ENCODE measurements at places on chromosomes 2 and 18.

- DNase-seq, result no peak
Observed at GRCh38 chr2:110883406-110883805, 151.0 kb downstream of the ACOXL start.

GRCh38 chr18:41577529-41577928 is 377.5 kb upstream of the PIK3C3 start:
- DNase-seq, result no peak

- no peak for DNase-seq
Observed at GRCh38 chr2:177324797-177325196, 60.3 kb upstream of the NFE2L2 start.

DNA sequence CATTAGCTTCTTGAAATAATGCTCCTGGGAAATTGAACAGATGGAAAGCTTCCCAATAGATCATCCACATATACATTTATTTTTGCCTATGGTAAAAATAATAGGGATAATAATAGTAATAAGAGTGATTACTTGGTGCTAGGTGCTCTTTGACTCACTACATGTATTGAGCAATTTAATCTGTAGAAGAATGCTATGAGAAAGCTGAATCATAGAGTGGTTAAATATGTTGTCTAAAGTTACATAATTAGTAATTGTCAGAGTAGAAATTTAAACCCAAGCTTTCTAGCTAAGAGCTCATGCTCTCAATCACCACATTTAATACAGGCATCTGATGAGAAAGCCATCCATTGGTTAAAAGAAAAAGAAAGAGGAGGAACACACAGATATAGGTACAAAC is 590.5 kb upstream of the SLC8A1 start:
- no peak for DNase-seq

DNA sequence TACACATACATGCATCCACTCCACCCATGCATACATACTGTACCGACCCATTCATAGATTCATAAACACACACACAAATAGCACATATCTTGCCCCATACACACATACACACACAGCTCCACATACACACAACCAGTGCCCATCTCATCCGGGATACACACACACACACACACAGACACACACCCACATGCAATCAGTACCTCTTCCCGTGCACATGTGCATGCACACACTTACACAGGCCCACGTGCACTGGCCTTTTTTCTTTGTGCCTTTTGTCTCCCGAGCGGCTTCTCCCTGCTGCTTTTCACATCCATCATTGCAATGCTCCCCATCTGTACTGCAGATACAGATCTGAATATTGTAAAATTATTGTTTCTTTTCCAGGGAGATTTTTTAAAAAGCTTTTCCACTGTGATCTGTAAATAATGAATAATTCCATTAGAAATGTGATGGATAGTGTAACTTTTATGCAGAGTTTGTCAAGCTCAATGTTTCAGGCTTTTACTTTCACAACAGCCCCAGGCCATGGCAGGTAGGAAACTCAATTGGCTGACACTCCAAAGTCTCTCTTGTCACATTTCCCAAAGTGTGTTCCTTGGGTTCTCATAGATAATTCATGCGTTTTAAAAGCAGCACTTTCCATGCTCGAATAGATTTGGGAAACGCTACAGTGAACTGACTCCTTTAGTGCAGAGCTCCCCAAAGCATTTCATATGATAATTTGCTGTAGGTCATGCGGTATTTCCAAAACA is 393.5 kb downstream of the CTNNA2 start:
- DNase-seq, result no peak

DNA sequence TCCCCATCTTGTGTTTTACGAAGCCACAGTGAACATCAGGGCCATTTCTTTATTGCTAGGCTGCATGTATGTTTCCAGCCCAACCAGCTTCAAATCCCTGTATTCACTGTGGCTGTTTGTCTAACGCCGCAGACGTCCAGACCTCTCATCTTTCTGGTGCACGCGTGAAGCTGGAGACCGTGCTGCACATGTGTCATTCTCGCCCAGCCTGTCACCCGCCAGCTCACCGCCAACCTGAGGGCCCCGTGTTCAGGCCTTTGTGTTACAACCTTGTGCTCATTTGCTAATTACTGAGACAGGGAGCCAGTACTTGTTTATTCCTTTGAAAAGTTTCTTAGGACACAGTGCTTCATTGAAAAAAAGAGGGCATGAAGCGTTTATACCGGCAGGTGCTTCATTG is 21.4 kb downstream of the SALL3 start:
- no peak for DNase-seq

DNA sequence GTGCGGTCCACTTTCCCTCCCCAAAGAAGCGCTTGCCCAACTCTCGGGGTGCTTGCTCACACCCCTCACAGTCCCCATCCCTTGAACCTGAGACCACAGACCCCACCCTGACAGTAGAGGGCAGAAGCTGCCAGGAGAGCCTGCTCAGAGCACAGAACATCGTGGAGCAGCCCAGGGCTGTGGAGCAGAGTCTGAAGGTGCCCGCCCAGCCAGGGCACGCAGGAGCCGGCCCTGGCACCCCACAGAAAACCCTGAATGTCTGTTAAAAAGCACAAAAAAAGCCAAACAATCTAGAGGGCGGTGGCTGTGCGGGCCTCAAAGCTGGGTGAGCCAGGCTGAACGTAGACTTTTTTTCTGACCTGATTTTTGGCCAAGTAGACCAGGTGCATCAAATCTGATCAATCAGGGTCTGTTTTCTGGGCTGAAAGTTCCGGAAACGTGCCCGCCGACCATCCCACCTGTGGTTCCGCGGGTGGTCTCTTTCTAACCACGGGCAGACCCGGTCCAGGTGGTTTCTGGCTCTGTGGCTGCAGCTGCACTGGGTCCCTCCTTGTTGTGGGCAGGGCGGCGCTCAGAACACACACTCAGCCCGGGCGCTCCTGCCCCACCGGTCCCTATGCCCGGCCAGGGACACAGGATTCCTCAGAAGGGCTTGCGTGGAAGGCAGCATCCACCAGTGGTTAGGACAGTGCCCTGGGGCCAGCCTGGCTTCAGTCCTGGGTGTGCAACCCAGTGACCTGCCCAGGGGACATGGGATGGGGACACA is 66.3 kb downstream of the SLC66A2 start:
- no peak for DNase-seq

GRCh38 chr2:64939332-64939917 is 49.8 kb upstream of the SLC1A4 start:
- no peak for DNase-seq

GRCh38 chr2:127044165-127044718 is 62.7 kb downstream of the BIN1 start:
- no peak for DNase-seq

DNA sequence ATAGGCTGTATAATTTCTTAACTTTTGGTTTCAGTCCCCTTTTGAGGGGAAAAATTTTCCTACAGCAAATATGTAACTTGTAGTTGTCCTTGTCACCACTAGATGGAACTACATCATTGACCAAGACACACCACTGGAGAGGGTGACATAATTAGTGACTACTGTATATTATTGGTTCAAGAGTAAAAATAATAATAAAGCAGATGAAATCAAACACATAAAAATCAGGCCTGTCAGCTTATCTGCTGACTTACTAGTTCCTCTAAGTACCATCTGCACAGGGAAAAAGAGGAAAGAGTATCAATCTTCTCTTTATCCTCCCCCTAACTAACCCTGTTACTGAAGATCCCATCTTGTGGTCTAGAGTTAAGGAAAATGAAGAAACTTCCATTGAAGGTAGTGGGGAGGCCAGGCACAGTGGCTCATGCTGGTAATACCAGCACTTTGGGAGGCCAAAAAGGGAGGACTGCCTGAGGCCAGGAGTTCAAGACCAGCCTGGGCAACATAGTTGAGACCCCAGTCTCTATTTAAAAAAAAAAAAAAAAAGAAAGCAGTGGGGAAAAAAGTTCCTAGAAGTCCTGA is 29.6 kb upstream of the ENOSF1 start:
- DNase-seq, result peak; percentile 33

DNA sequence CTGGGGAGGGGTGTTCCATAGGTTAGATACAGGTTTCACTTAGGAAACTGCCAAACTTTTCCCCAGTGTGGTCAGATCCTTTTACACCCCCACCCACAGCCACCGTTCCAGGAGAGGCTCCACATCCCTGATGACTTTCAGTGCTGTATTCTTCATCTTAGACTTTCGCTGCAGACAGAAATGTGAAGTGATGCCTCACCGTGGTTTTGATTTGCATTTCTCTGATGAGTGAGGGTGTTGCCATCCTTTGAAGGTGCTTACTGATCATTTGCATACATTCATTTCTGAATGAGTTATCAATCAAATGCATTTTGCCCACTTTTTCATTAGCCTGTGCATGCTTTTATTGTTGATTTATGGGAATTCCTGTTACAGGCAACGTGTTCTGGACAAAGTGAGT is 14.9 kb downstream of the COPS9 start:
- no peak for DNase-seq

DNA sequence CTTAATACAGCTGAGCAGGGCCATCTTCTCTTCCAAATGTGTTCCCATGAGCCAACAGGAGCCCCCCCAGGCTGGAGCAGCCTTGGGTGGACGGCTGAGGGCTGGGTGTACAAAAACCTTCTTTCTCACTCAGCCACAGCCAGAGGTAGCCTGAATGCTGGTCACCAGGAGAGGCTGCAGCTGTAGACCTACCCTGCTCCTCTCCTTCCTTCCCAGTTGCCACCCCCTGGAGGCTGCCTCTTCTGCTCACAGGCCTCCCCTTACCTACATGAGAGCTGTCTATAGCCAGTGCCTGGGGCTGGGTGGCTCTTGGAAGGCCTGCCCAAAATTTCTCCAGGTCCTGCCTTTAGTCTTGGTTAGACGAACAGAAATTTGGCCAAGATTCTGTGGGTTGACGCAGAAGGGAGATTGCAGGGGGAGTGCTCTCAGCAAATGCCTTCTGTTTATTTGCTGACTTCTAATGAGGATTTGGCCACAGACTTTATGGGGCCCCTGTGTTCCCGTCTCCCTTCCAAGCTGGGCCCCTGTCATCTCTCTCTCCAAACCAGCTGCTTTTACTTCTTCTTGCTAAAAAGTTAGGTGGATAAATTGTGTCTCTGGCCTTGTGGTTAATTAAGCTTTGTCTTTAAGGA is 18.3 kb downstream of the CELF4 start:
- DNase-seq, result no peak

DNA sequence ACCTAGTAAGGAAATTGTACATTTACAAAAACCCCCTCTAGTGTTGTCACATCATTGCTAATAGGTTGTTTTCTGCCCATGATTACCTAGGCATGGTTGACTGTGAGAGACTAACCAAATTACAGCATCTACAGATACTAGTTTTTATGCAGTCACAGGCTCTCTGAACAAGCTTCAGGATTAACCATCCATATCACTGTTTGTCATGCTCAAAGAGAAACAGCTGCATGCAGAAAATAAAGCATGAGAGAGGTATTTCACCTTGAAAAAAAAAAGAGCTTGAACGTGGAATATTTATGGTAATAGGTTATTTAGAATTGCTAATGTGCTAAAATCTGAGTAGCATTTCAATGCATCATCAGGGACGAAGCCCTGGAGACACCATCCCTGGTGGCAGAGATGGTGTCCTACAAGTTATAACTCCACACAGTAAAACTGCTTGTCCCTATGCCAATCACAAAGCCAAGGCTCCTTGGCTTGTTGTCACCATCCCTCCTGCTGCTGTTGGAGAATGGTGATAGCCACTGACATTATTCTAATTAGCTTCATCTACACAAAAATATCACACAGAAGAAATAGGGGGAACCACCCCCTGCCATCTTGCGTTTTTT is 5.4 kb downstream of the NEB start:
- DNase-seq, result no peak

GRCh38 chr2:45975752-45976517 is 321.3 kb upstream of the EPAS1 start:
- no peak for DNase-seq

DNA sequence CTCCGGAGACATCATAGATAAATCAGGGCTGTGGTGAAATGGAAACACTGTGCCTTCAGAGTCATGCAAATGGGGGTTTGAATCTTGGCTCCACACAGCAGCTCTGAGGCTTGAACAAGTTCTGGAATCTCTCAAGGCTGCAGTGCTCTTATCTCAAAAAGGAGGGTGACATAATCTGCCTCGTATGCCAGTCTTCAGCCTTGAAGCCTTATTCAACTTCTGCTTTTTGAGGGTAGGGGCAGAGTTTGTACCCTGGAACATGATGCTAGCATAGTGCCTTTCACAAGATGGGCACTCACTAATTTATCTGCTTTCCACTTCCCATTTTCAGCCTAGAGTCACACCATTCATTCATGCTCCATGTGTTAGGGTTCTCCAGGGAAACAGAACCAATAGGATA is 42.3 kb downstream of the GATA6 start:
- no peak for DNase-seq

GRCh38 chr2:163779970-163780597 is 44.3 kb upstream of the FIGN start:
- DNase-seq, result no peak

Data from GM18507 (cell line).